ENCODE measurements at places on chromosomes 12 and 14. TPM values are rescaled to one million over a fixed set of nuclear protein-coding genes. Genes with fewer than 3 reads are reported as not detected.
A peak's percentile ranks its signal among the peaks of the same experiment; 100 is the strongest.

Gene GLI1
- not detected for total RNA-seq

Gene NOVA1
- 0.68 TPM for total RNA-seq

DNA sequence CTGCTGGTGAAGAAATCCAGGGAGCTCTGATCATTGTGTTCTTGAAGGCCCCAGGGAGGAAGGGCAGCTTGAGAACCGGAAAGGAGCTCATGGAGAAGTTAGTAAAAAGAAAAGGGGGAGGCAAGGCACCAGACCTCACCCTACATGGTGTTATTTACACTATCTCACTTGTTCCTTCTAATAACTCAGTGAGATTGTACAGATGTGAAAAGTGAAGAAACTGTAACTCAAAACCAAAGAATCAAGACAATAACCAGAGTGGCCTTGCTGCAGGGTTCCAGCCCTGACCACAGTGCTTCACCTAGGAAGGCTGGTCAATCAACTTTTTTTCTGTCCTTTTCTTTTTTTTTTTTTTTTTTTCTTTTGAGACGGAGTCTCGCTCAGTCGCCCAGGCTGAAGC lies 353.6 kb downstream of the TMTC2 start:
- DNase-seq: no peak

- peak; percentile 38 for DNase-seq
Measured at GRCh38 chr14:90986510-90986909, 73.9 kb downstream of the RPS6KA5 start.

GRCh38 chr12:28618772-28619171 lies 428.5 kb downstream of the CCDC91 start:
- no peak for DNase-seq

DNA sequence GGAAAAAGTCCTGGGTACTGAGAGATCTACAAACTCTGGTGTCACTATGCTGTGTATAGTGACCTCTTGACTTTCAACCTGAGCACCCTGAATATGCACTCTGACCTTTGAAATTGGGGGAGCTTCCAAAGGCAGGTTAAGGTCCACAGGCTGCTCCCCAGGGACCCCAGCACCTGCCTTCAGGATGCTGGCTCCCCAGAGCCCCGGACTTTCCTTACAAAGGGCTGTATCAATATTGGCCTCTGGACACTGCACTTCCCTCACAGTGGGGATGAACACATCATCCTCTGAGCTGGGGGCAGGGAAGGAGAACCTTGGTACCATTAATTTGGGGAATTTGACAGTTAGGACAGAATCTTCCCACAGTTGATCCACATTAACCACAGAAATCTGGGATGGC lies 14.3 kb downstream of the PLD4 start:
- DNase-seq: no peak

Gene ZDHHC22
- not detected for total RNA-seq

Gene ACSM4
- not detected for total RNA-seq
